ENCODE measurements at places on chromosomes 2 and 18. TPM values are rescaled to one million over a fixed set of nuclear protein-coding genes. Genes with fewer than 3 reads are reported as not detected.

Gene IL36B
- not detected for total RNA-seq

- no peak for DNase-seq
Observed at GRCh38 chr2:156309167-156309566, 23.4 kb downstream of the NR4A2 start.

DNA sequence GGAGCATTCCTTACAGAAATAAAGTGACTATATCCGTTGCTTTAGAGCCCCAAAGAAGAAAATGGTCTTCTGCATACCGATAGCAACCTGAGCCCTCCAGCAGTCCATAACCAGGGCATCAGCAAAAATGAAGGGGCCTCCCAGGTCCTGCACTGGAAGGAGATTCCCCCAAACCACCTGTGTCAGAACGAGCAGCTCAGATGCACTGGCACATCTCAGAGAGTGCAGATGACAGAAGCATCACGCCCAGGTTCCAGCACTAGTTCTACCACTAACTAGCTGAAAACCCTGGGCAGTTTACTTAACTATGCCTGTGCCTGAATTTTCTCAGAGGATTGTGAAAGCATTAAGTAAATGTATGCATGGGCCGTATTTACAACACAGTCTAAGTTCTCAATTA lies 466.7 kb upstream of the MYT1L start:
- DNase-seq: no peak

- peak; percentile 71 for DNase-seq
Observed at GRCh38 chr2:174797781-174798276, 33.6 kb upstream of the CHRNA1 start.

DNA sequence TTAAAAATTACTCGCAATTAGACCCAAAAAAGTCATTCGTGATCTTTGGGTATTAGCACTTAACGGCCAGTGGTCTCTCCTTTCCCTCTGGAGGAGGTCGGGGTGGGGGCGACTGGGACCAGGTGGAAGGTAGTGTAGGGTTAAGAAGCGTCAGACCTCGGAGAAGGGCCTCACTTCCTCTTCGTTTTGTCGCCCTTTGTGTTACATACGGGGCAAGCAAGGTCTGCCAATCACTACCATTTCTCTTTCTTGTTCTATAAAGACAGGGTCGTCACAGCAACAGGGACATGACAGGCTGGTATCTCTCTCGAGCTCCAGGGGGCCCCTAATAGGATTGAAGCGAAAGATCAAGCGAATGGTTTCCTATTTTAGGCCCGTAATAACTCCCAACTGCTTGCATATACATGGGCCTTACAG lies 136.6 kb downstream of the INSIG2 start:
- DNase-seq: no peak

DNA sequence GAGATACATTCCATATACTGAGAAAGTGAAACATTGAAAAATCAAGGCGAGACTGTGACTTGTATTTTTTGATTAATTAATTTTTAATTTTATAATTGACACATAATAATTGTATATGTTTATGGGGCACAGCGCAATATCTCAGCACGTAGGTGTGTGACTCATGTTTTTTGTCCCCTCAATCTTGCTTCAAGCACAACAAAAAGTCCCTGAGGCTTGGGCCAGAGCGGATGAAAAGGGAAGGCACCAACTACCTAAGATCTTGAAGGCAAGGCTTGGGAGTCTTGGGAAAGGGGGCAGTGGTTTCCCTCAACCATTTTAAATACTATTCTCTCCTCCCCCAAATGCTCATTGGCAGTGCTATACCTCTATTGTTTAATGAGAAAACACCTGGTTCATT lies 9.9 kb downstream of the SGPP2 start:
- DNase-seq: no peak

Gene SH3RF3
- 11.9 TPM for total RNA-seq

GRCh38 chr18:55302167-55302833 lies 285.7 kb downstream of the TCF4 start:
- DNase-seq: peak; percentile 20

Gene RIT2
- not detected for total RNA-seq

Gene DYNAP
- not detected for total RNA-seq

DNA sequence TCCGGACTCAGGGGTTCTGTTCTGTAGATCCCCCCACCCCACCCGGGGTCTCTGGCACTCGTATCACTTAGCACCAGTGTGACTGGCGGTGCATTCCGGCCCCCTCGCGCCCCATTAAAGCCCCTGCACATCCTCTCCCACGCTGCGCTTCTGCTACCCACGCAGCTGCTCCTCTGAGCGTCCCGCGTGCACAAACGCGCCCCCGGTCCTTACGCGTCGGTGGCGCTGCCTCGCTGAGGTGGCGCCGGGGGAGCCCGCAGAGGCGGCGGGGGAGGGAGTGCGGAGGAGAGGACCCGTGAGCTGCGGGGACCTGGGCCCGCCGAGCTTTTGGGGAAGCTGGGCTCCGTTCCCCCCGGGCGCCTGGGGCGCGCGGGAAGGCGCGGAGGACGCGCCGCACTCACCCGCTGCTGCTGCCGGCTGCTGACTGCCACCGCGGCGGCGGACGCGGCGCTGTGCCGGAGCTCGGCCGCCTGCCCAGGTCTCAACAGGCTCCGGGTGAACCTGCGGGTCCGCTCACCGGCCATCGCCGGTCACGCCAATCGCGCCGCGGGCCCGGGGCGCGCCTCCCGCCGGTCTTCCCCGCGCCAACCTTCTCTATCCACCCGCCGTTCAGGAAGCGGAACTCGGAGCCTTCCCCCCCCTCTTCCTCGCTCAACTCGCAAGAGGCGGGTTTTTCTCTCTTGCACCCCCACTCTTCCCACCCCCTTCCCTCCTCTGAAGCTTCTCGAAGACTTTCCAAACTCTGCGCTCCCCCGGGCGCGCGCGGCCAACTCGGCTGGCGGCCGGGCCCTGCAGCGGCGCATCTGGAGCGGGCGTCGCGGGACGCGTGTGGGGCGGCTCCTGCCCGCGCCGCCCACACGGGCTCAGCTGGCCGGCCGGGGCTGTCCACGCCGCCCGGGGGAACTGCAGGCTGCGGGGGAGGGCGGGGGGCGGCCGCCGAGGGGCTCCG lies at the start of gene DOCK10:
TSS of gene DOCK10 (minus strand) at position 618 of the 949 bp plus-strand sequence. CDS start at position 524, 94 bp downstream.
- peak; percentile 40 for DNase-seq

DNA sequence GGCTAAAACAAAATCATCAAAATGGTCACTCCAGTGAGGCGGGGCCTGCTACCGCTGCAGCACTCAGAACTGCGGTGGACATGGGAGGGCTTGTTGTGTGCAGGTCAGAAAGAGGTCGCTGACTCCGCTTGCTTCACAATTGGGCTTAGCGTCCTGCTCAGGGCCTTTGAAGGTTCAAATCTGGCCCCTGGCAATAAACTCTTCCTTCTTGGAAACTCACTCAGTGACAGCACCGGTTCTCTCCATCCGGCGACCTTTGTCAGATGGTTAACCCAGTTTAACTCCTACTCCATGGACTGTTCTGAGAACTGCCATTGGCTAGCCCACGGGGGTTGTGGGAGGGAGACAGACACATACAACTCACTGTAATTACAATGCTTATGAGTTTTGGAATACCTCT lies 29.0 kb upstream of the LAPTM4A start:
- no peak for DNase-seq

- DNase-seq: no peak
Observed at GRCh38 chr2:198478361-198478760, 674.0 kb downstream of the PLCL1 start.

DNA sequence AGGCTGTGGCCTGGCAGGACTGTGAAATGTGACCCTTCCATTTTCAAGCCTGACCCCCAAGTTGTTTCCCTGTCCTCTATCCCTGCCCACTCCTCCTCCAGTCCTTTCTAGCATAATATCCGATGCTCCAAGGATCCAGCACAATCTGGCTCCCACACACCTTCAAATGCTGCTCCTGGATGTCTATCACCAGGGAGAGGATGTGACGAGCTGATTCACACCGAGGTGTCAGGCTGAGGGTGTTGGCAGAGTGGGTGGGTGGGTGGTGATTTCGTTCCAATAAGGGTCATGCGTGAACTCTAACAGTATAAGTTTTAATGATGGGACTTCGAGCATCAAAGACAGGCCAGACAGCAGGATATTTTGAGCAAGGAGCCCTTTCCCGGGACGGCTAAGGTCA lies 107.8 kb downstream of the CELF4 start:
- no peak for DNase-seq

DNA sequence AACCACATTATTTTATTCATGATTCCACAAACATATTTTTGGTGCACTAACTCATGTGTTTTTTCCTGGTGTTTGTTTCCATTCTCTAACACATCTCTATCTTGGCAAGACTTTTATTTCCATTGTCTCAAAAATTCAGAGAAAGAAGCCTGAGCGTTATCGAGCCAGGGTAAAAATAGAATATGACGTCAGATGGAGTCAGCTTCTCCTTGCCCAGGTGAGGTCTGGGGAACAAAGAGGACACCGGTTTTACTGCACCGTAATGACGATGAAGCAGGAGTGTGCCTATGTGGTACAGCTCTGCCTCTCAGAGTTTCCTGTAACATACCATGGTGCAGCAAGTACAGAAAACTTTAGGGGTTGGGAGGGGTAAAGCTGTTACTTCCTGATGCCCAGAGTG lies 661.6 kb downstream of the PLCL1 start:
- no peak for DNase-seq

DNA sequence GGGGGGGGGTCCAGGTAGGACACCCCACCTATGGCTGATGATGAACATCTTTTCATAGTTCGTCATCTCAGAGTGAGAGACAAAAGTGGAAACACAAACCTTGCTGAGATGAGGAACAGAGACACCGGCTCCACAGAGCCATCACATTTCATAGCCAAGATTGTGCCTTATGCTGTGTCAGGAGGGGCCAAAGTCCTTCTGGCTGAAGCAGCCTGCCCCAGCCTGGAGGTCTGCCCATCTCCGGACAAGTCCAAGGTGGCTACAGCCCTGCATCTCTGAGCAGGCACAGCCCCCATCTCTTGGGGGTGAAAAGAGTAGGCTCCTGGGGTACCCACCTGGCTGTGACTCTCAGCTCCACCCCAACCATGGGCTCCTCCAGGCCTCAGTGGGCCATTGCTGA lies 70.3 kb downstream of the ZBTB7C start:
- no peak for DNase-seq

DNA sequence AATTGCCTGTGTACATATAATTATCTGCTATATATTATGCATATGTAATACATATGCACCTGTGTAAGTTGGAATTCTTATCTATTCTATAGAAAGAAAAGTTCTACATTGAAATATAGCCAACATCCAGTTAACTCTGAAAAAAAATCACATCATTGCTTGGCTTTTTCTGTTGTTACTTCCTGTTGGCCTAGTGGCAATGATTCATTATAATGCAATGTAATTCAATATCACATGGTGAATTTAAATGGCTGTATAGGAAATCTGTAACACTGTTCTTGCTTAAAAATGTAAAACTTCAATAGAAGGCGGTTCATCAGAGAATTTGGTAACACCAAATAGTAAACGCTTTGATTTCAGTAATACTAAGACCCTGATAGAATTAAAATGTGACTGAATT lies 44.5 kb upstream of the MAP4K3 start:
- DNase-seq: peak; percentile 52

DNA sequence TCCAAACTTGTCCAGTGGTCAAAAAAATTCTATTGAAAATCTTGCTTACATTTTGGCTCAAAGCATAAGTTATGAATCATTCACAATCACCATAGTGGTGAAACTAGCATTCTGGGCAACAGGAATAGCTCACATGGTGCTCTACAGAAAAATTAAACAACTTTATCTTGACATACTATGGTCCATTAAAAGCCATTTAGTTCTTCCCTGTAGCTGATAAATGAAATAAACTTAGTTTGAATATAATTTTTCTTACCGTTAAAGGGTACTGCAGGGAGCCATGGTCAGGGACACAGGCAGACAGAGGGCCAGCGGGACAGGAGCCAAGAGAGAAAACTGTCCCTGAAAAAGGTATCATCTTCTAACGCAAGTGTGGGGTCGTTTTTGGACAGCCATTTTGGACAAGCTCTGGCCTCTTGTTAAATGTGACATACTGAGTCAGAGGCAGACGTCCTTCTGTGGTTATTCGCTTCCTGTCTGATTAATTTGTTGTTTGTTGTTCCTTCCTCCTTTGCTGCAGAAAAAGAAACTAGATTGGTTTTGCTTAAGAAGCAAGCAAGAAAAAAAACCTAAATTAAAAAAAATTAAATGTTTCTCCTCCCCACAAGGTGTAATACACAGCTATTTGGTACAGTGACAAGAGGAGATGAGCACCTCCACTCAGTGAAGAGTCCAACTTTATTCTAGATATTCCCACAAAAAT lies at the start of gene WIPF1:
TSS of gene WIPF1 (minus strand) at position 460 of the 703 bp plus-strand sequence. CDS start 12,231 bp downstream, outside the sequence.
- DNase-seq: peak; percentile 84

Gene TMEM198
- total RNA-seq: 2.9 TPM

DNA sequence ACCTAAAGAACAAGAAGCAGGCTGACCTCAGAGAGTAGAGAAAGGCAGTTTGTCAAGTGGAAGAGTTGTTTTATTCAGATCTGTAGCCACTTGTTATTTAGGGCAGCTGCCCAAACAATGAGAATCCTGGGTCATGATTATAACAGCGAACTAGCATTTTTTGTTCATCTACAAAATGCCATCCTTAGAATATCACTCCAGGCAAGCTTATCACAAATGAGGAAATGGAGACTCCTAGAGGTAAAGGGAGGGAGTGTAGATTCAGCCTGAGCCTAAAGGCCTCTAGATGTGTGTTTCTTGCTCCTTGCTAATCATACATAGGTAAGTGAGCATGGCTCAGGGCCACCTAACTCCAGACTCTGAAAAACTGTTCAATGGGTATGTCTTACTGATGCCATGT lies 126.1 kb downstream of the HNMT start:
- DNase-seq: peak; percentile 68

- DNase-seq: peak; percentile 31
Observed at GRCh38 chr2:231709636-231709980, 1.3 kb downstream of the PTMA start.

- DNase-seq: no peak
Observed at GRCh38 chr2:218095853-218096252, 26.8 kb downstream of the RUFY4 start.

GRCh38 chr2:10493634-10494281 lies 45.6 kb upstream of the ODC1 start:
- peak; percentile 29 for DNase-seq

Data from fibroblast of villous mesenchyme (primary cell).